ENCODE measurements at places on chromosomes 2 and 18.

- no peak for DNase-seq
Observed at GRCh38 chr2:118668431-118669424, 178.7 kb downstream of the EN1 start.

DNA sequence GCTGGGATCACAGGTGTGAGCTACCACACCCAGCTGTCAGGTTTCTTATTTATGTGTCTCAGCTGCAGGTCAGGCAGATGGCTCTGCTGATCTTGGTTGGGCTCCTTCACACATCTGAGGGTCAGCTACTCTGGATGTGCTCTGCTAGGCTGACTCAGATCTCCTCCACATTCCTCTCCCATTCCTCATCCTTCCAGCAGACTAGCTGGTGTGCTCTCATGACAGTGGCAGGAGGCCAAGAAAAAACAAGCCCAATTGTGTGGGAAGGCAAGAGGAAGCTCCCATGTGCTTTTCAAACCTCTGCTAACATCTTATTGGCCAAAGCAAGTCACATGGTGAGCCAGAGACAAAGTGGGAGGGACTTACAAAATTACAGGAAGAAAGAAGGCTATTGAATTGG, 11.7 kb upstream of the MSH6 start:
- peak; percentile 65 for DNase-seq

GRCh38 chr18:48186131-48186766, 222.9 kb downstream of the ZBTB7C start:
- DNase-seq, result peak; percentile 7

DNA sequence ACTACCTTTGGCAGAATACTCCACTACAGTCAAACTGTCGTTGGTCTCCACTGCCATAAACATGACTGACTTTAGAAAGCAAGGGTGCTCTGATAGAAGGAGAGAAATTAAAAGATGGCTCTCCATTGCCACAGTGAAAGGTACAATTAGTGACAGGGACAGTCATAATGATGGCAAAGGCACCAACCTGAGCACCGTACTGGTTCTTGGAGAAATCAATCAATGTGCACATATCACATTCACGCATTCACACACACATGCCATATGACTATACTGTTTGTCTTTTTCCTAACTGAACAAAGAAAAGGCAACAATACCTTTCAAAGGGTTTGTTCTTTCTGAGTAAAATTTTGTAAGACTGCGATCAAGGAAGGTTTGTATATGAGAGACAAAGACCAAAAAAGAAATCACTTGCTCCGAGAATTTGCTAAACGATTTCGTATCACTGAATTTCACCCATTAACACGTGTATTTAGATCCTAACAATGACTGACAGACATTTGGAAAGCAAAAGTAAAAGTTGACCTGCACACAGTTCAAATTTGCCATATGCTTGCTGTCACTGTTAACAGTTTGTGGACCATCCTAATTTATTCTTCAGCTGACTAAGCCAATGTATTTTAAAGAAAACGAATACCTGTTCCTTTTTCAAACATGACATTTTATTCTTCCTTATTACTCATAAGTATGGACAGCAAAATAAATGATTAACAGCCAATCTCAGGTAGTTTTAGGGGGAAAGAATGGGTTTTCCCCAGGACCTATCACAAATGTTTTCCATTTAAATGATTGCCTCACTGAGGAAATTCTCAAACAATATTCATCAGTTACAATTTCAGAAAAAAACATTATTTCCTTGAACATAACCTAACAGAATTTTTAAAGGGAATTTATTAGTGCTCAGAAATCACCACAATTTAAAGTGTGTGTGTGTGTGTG, 644.4 kb downstream of the ZEB2 start:
- DNase-seq, result no peak

DNA sequence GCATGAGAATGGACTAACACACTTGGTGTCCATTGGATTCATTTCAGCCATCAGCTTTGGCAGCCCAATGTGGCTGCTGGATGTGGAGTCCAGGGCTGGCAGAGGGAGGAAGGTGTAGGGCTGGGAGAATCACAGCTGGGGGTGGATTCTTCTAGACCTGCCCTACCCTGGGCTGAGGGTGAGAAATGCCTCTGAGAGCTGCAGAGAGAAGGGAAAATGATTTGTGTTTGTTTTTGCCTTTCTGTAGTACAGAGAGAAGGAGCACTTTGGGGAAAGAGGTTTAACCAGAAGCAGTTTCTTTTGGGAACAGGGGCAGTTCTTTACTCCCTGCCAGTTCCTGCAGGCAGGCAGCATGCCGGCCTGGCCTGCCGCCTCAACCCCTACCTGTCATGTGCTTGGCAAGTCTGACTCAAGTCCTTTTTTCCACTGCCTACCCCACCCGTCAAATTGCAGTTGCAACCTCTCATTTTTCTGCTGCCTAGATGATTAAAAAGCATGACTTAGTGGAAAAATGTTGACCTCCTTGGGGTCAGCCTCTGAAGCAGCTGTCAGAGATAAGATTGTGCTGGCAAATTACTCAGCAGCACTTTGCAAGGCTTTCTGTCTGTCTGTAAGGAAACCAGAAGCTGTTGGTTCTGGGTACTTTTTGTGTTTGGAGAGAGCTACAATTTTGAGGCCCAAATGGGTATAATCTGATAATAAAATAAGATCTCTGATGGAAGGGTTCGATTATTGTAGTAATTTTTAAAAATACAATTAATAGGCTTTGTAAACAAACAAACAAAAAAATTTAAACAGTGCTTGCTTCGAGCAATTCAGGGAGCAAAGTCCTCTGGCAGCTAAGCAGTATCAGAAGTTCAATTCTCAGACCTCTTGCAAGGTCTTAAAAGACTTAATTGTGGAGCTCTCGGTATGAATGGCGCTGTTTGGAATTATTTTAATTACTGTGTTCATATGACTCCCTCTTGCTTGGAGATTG, 21.7 kb downstream of the LBH start:
- no peak for DNase-seq

DNA sequence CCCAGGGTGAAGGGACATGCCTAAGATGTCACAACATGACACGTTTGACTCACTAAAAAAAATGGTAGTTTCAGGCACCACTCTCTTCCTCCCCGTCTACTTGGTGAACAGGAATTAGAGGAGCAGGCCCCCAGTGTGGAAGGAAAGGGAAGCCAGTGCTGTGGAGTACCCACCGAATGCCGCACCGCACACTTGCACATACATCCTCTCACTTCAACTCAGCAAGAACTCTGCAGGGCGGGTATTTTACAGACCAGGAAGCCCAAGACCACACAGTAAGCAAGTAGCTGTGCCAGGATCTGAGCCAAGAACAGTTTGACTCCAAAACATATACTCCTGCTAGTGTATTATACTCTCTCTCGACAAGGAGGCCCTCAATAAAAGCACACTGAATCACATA, 69.8 kb downstream of the BCL2 start:
- no peak for DNase-seq

DNA sequence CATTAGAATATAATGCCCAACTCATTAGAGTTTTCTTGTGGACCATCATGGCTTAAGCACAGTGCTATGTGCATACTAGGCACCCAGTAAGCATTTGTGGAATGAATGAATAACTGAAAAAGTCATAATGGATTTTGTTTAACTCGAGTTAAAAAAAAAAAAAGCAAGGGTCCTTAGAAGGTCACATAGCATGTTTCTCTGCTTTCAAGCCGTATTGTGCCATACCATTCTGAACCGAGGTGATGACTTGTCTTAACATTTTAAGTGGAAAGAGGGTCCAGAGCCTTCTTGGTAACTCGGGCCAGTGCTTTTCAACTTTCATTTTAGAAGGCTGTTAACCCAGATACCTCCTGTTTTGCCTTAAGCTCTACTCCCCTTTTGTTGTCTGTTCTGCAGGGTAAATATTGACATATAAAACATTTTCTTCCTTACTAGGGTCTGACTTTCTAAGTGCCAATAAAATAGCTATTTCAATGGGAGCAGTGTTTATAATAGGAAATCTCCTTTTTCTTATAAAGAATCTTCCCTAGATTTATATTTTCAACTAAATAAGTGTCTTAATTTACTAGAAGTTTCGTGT, 787 bp upstream of the ADGRF3 start:
- no peak for DNase-seq

DNA sequence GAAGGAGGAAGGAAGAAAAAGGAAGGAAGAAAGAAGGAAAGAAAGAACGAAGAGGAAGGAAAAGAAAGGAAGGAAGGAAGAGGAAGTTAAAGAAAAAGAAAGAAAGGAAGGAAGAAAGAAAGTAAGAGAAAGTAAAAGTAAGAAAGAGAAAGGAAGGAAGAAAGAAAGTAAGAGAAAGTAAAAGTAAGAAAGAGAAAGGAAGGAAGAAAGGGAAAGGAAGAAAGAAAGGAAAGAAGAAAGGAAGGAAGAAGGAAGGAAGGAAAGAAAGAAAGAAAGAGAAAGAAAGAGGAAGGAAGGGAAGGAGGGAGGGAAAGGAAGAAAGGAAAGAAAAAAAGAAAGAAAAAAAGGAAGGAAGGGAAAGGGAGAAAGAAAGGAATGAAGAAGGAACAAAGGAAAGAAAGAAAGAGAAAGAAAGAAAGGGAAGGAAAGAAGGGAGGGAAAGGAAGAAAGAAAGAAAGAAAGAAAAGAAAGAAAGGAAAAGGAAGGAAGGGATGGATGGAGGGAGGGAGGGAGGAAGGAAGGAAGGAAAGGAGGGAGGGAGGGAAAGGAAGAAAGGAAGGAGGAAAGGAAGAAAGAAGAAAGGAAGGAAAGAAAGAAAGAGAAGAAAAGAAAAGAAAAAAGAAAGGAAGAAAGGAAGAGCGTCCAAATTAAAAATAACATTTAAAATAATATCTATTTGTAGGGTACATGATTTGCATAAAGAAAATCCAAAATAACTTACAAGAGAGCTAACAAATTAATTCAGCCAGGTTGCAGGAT, 827.9 kb downstream of the TSN start:
- no peak for DNase-seq

DNA sequence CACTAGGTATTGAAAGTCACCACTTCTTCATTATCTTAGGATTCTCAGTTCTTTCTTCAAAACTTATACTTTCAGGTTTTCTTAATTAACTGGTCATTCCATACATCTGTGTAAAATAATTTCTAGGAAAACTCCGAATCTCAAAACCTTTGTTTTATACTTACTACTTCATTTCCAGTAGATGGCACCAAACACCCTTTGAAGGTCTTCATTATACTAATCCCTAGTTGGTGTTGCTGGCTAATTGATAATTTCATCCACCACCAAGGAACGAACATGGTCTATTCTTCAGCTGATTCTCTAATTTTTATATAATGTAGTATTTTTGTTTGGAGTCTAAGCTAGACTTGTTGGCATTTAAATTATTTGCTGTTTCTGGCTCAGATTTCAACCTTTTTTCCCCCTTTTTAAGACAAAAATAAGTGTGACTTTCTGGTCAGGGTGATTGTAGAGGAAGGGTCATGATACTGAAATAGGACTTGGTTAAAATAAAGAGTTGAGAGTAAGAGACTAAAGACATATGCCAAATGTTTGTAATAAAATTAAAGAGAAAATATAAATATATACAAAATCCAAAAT, 2.8 kb upstream of the MXD1 start:
- DNase-seq, result peak; percentile 94

DNA sequence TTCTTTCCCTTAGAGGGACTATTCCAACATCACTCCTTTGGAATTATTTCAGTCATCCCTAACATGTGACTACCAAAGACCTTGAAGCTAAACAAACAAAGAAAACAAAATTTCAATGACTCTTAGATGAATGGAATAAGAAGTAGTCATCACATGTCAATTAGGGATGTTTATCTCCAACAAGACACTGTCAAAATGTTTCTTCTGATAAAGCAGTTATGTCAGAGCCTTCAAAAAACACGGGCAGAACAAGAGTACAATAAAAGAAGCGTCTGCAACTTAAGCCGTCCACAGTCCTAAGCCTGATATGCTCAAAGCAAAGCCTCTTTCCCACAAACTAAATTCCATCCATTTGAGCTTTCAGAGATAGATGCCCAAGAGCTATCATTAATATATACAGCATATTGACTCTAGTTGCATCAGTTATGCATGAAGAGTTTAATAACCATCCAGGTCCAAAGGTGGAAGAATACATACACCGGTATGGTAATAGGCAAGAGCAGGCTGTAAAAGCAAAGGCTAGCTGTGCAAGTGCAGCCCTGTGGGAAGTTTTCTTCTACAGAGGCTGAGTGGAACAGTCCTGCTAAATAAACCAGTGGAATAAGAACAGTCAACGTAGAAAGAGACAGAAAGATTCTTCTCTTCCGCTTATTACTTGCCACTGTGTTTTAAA, 98.1 kb downstream of the ICA1L start:
- DNase-seq, result no peak

DNA sequence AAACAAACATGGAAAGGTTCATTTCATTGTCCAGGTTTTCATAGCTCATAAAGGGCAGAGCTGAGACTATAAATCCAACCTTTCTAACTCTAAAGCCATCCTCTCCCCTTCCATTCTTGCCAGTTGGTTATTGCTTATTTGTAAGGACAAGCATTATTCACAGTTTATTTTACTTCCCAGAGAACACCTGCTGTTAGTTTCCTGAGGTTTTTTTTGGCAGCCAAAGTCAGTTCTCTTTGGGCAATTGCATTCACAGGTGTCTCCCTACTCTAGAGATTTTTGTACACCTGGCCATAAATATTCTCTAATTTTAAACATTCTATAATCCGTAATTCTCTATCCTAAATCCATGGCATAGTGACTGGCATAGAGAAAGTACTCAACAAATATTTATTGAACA, 87.3 kb upstream of the SPHKAP start:
- DNase-seq, result no peak

- DNase-seq, result no peak
Observed at GRCh38 chr2:181052523-181052891, 72.1 kb downstream of the UBE2E3 start.

DNA sequence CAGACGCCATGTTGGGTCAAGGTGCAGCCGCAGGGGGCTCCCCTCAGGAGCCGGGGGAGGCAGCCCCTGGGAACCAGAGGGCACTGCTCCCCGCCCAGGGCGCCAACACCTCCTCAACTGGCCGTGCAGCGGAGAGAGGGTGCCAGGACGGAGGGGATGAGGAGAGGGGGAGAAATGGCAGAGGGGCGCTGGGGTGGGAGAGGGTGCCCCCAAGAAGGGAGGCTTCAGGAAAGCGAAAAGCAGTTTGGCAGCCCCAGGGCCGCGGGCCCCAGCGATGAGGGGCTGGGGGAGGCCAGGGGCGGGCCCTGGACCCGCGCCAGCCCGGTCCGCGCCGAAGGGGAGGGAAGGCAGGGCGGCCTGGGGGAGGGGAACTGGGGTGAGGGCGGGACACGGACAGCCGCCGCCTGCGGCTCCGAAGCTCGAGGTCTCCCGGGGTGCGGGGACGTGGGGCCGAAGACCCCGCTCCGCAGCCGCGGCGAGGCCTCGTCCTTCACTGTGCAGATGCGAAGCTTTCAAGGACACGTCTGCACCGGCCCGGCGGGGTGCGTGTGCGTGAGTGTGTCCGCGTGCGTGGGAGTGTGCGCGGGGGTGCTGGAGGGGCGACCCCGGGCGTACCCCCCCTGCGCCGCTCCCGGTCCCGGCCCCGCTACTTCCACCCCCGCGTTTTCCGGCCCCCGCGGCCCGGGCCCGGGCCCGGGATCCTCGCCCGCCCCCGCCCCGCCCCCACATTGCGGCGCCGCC, 1.4 kb downstream of the DNMT3A start:
- no peak for DNase-seq

- DNase-seq, result no peak
Observed at GRCh38 chr18:55833543-55833942, 245.6 kb upstream of the TCF4 start.
